ENCODE measurements at places on chromosomes 4 and X. TPM values are rescaled to one million over a fixed set of nuclear protein-coding genes. Genes with fewer than 3 reads are reported as not detected.

Gene LDB2
- total RNA-seq, result not detected

Gene UGT2B10
- not detected for total RNA-seq

Gene SPIN4
- 2.9 TPM for total RNA-seq

Gene TGIF2LX
- not detected for total RNA-seq

Gene PRDM8
- 11.5 TPM for total RNA-seq

Gene ATP2B3
- total RNA-seq, result not detected

DNA sequence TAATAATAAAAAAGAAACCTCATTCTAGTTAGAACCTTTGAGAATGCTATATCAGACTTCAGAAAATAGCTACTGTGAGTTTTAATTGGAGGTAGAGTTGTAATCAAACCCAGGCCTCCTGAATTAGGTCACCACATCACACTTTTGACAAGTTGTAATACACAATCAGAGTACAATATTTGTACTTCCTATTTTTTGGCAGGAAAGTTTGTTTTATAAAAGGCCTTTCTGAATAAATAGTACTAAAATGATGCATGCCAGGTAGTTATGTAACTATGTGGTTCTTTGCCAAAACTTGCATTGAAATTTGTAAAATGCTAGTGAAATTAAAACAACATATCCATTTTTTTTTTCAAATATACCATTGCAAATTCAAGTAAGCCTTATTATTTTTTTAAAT, 26.8 kb downstream of the ADH7 start:
- no peak overlapping the region for H3K27ac ChIP-seq
- DNase-seq, result no peak
- H3K27me3 ChIP-seq, result peaks cover 1% of the 10 kb centered on the region
- no peaks in the 10 kb centered on the region for H3K4me1 ChIP-seq
- H3K4me3 ChIP-seq, result no peak overlapping the region

DNA sequence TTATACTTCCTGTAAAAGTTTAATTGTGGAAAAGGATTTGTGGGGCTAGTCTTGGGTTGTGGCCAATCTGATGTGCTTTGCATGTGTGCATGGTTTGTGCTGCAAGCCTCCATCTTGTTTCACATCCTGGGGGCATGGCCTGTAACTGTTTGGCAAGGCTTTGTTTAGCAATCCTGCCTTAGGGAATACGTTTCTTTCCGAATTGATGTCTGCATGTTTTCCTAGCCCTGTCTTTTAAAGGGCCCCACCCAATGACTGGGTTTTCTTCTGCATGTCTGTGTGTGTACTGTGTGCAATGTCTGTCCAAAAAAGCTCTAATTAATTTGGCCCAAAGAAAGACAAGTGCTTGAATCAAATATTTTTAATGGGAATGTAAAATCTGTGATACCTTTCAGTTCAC, 74.6 kb upstream of the MID1IP1 start:
- no peaks in the 10 kb centered on the region for H3K36me3 ChIP-seq
- H3K27ac ChIP-seq, result no peak overlapping the region
- H3K4me1 ChIP-seq, result peaks cover 2% of the 10 kb centered on the region
- DNase-seq, result no peak

GRCh38 chrX:17206584-17206983, 168.4 kb upstream of the NHS start:
- H3K27me3 ChIP-seq, result no peaks in the 10 kb centered on the region
- peaks cover 2% of the 10 kb centered on the region for H3K4me1 ChIP-seq
- no peak overlapping the region for H3K4me3 ChIP-seq
- no peak for DNase-seq

- no peak for DNase-seq
- H3K27me3 ChIP-seq, result peaks cover under 1% of the 10 kb centered on the region
- no peak overlapping the region for H3K4me3 ChIP-seq
Observed at GRCh38 chr4:41600243-41600912, 62.4 kb downstream of the LIMCH1 start.

DNA sequence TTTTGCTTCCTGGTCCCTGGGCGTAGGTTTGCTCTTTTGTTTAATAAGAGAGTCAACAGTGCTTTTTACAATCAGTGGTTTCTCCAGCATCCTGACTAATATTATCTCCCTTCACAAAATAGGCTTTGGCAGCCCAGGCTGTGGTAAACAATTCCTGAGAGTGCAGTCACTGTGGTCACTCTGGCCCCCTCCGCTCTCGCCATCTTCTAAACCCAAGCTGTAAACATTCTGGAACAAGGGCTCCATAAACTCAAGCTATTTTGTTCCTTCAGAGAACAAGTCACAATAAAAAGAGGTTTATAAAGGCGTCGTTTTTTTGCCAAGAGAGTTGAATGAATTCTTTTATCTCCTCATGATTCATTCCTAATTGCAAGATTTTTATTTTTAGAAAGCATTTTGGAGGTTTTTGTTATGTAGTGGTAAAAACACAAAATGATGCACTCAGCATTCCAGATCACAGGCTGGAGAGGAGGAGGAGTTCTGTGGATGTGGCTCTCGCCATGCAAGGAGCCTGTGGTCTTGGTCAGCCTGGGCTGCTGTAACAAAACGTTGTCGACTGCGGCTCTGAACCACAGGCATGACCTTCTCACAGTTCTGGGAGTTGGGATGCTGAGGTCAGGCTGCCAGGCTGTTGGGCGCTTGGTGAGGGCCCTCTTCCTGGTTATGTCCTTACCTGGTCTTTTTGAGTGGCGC, 486.4 kb upstream of the FAT1 start:
- no peaks in the 10 kb centered on the region for H3K27me3 ChIP-seq
- H3K36me3 ChIP-seq, result no peaks in the 10 kb centered on the region
- no peaks in the 10 kb centered on the region for H3K4me1 ChIP-seq
- DNase-seq, result no peak

DNA sequence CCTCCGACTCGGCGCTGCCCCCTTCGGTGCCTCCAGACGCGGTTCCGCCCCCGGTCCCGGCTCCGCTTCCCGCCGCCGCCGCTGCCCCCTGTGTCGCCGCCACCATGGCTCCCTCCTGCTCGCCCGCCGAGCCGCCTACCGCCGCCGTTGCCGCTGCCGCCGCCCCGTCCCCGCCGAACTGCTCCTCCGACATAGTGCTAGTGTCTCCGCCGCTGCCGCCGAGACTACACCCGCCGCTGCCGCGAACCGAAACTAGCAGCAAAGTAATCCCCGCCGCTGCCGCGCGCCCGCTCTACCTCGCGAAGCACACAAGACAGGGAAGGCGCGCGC, 340 bp downstream of the HNRNPD start:
- DNase-seq, result no peak
- peaks cover 22% of the 10 kb centered on the region for H3K4me1 ChIP-seq
- H3K4me3 ChIP-seq, result peak overlapping the region; percentile 96
- H3K27me3 ChIP-seq, result no peaks in the 10 kb centered on the region

DNA sequence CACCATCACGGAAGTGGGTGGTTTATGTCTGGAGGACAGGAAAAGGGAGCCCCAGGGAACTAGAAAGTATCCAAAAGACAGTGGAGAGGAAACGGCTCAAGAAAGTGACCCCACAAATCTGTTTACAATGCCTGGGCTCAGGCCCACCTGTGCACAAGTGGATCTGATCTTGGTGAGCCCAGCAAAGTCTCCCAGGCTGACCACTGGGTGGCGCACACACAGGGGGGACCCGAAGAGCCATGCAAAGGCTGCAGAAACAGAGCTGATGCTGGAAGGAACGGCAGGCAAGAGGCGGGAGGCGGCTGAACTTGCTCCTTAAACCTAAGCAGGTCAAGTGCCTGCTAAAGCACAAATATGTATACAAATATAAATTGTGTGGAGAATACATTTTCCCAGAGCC, 9.6 kb downstream of the HAUS7 start:
- H3K27ac ChIP-seq, result no peak overlapping the region
- H3K36me3 ChIP-seq, result peaks cover 5% of the 10 kb centered on the region
- peak; percentile 38 for DNase-seq

GRCh38 chrX:110435196-110435595, 76.5 kb downstream of the RTL9 start:
- no peaks in the 10 kb centered on the region for H3K4me1 ChIP-seq
- no peaks in the 10 kb centered on the region for H3K36me3 ChIP-seq
- H3K27ac ChIP-seq, result no peak overlapping the region
- peaks cover 5% of the 10 kb centered on the region for H3K27me3 ChIP-seq
- no peak overlapping the region for H3K4me3 ChIP-seq
- no peak for DNase-seq

- no peaks in the 10 kb centered on the region for H3K4me1 ChIP-seq
- H3K36me3 ChIP-seq, result peaks cover 1% of the 10 kb centered on the region
- DNase-seq, result no peak
- no peak overlapping the region for H3K4me3 ChIP-seq
Observed at GRCh38 chr4:118772767-118773428, 63.0 kb downstream of the SEC24D start.

- no peak overlapping the region for H3K4me3 ChIP-seq
- no peaks in the 10 kb centered on the region for H3K4me1 ChIP-seq
- H3K27ac ChIP-seq, result no peak overlapping the region
- no peaks in the 10 kb centered on the region for H3K36me3 ChIP-seq
- DNase-seq, result no peak
Observed at GRCh38 chr4:172155838-172156345, 342.7 kb downstream of the GALNTL6 start.

DNA sequence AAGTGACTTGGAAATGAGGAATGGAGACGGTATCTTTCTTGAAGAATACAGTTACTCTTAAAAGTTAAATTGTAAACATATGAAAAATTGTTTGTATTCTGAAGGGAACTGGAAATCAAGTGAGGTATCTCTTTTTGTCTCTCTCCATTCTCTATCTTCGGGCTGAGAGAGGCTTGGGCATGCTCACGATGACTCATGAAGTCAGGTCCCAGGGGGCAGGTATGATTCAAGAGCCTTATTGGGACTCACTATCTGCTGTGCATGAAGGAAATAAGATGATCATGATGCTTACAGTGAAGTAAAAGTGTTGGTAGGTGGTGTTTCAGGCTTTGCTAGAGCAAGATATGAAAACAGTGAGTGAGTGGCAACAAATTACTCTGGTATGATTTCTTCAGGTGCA, 200.4 kb upstream of the PITX2 start:
- no peaks in the 10 kb centered on the region for H3K27me3 ChIP-seq
- H3K36me3 ChIP-seq, result no peaks in the 10 kb centered on the region
- no peak overlapping the region for H3K27ac ChIP-seq
- no peaks in the 10 kb centered on the region for H3K4me1 ChIP-seq
- no peak for DNase-seq
- H3K4me3 ChIP-seq, result no peak overlapping the region

GRCh38 chr4:9867751-9868425, 86.5 kb downstream of the DRD5 start:
- no peaks in the 10 kb centered on the region for H3K27me3 ChIP-seq
- no peaks in the 10 kb centered on the region for H3K4me1 ChIP-seq
- no peak overlapping the region for H3K27ac ChIP-seq
- no peak for DNase-seq

- H3K27me3 ChIP-seq, result no peaks in the 10 kb centered on the region
- no peaks in the 10 kb centered on the region for H3K4me1 ChIP-seq
- H3K4me3 ChIP-seq, result no peak overlapping the region
- no peak for DNase-seq
Observed at GRCh38 chr4:63583007-63583406, 826.2 kb downstream of the TECRL start.

- no peak overlapping the region for H3K27ac ChIP-seq
- DNase-seq, result no peak
- no peaks in the 10 kb centered on the region for H3K36me3 ChIP-seq
- H3K27me3 ChIP-seq, result no peaks in the 10 kb centered on the region
- H3K4me1 ChIP-seq, result no peaks in the 10 kb centered on the region
Observed at GRCh38 chr4:141912831-141913230, 276.4 kb downstream of the IL15 start.

GRCh38 chrX:122584981-122585380, 599.1 kb upstream of the GRIA3 start:
- no peaks in the 10 kb centered on the region for H3K27me3 ChIP-seq
- no peak overlapping the region for H3K4me3 ChIP-seq
- H3K27ac ChIP-seq, result no peak overlapping the region
- H3K4me1 ChIP-seq, result no peaks in the 10 kb centered on the region
- DNase-seq, result no peak
- no peaks in the 10 kb centered on the region for H3K36me3 ChIP-seq

- H3K27ac ChIP-seq, result no peak overlapping the region
- no peaks in the 10 kb centered on the region for H3K4me1 ChIP-seq
- peaks cover 12% of the 10 kb centered on the region for H3K36me3 ChIP-seq
Observed at GRCh38 chr4:75432683-75433082, 81.5 kb downstream of the RCHY1 start.

DNA sequence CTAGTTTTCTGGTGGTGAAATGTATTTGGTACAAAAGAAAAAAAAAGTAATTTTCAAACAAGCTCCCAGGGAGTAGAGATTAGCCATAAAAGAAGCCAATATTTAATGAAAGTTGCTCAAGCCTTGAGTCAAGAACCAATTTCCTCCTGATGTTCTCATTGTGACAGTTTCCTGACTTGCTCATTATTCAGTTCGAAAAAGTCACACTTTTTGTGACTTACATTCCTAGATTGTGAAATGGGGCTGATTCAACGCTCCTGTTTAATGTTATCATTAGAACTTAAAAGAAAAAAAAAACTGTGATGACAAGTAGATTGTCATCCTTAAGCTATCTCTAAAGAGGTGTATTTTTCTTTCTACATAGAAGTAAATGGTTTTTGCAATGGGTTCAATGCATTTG, 122.6 kb upstream of the BMPR1B start:
- no peaks in the 10 kb centered on the region for H3K4me1 ChIP-seq
- DNase-seq, result no peak
- no peak overlapping the region for H3K4me3 ChIP-seq
- no peaks in the 10 kb centered on the region for H3K27me3 ChIP-seq
- no peaks in the 10 kb centered on the region for H3K36me3 ChIP-seq

GRCh38 chr4:80462621-80463091, 127.1 kb downstream of the CFAP299 start:
- H3K36me3 ChIP-seq, result peaks cover 7% of the 10 kb centered on the region
- peak; percentile 27 for DNase-seq
- H3K27me3 ChIP-seq, result no peaks in the 10 kb centered on the region
- peak overlapping the region; percentile 81 for H3K27ac ChIP-seq

GRCh38 chr4:155170569-155170968, 37.9 kb upstream of the NPY2R start:
- no peaks in the 10 kb centered on the region for H3K4me1 ChIP-seq
- DNase-seq, result no peak
- no peak overlapping the region for H3K4me3 ChIP-seq
- no peaks in the 10 kb centered on the region for H3K36me3 ChIP-seq
- no peak overlapping the region for H3K27ac ChIP-seq

DNA sequence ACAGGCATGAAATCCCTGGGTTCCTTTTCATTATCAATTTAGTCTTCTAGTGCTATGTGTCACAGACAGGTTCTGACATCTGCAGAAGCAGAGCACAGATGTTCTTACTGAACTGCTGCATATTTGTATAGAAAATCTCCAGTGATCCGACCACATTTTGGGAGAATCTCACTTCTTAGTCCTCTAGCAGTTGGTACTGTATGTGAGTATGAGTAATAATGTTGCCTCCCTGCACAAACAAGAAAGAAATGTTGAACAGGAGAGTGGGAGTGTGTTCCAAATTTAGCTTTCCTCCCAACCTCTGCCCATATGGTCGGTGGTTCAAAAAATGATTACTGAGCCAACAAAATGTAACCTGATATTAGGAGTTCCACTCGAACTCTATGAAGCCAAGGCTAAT, 165.3 kb upstream of the GPC4 start:
- no peaks in the 10 kb centered on the region for H3K4me1 ChIP-seq
- H3K27me3 ChIP-seq, result no peaks in the 10 kb centered on the region
- H3K4me3 ChIP-seq, result no peak overlapping the region

- DNase-seq, result no peak
- no peak overlapping the region for H3K4me3 ChIP-seq
- H3K36me3 ChIP-seq, result no peaks in the 10 kb centered on the region
- peaks cover 29% of the 10 kb centered on the region for H3K4me1 ChIP-seq
Observed at GRCh38 chrX:40474645-40475044, 106.1 kb upstream of the ATP6AP2 start.
